Aorta (tissue), 5 donors: ENCODE measurements at places on chromosomes 11 and 22. TPM values are rescaled to one million over a fixed set of nuclear protein-coding genes. Genes with fewer than 3 reads are reported as not detected.
A peak's percentile ranks its signal among the peaks of the same experiment; 100 is the strongest.

The OR8K1 gene
- not detected for total RNA-seq

The MEN1 gene
- total RNA-seq: 14.5 TPM

The TRIM48 gene
- total RNA-seq: not detected

The TPH1 gene
- total RNA-seq: 14.9 TPM

The OR4S1 gene
- not detected for total RNA-seq

The GLYATL1 gene
- not detected for total RNA-seq

The TMA7B gene
- total RNA-seq: 0.39 TPM

The BIK gene
- total RNA-seq: not detected

The MTA2 gene
- 80.1 TPM for total RNA-seq

The ELFN2 gene
- 0.24 TPM for total RNA-seq

GRCh38 chr22:45612940-45613339 lies 58.7 kb upstream of the ATXN10 start:
- DNase-seq: peak; percentile 69

DNA sequence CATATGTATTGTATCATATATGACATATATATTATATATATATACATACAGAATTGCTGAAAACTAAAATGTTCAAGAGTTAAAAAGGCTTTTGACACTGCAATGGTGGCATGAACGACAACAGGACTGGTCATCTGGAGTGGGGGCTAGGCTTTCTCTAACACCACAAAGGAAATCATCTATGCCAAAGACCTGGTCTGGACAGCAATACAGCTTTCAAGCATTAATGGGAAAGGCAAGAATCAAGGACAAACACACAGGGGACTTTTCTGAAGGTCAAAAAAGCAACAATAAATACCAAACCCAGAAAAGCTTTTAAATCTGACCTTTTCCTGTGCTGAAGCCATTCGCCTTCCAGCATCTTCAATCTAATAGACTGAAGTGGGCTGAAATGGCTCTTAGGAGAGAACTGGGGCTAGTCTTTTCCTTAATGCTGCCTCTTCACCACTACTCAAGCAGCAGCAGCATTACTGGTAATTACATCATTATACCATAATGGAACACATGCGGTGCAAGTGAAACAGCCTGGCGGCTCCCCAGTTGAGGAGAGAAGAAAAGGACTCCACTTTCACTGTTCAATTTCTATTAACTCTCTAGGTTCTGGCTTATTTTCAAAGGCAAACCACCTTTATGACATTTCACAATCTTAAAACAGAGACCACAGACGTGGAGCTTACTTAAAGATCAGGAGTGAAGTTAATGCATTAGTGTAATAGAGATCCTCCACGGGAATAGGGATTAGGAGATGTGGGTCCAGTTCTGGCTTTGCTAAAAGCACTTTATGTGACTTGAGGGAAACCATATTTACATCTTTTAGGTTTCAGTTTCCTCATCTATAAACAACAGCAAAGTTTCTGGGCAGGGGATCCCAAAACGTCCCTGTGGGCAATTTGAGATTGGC lies 63.0 kb downstream of the GAB2 start:
- no peak for DNase-seq

- no peak for DNase-seq
Observed at GRCh38 chr11:2308713-2309112, 6.9 kb downstream of the TSPAN32 start.

GRCh38 chr11:13141731-13142709 lies 132.9 kb downstream of the RASSF10 start:
- no peak for DNase-seq

DNA sequence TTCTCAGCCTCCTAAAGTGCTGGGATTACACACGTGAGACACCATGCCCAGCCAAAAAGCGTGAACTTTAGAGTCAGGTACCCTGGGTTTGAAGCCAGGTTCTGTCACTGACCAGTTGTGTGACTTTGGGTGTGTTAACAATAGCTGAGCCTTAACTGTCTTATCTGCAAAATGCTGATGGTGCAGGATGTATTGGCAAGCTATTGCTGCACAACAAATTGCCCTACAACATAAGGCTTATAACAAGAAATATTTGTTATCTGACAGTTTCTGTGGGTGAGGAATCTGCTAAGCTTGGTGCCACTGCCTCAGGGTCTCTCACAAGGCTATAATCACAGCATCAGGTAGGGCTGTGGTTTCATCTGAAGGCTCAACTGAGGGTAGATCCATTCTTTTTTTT lies 21.9 kb downstream of the SYNGR1 start:
- DNase-seq: no peak

GRCh38 chr11:95345651-95346050 lies 114.6 kb upstream of the SESN3 start:
- no peak for DNase-seq
